Hepatic stellate cell (primary cell): ENCODE measurements at places on chromosomes 1 and 21.

GRCh38 chr1:147497826-147498225, 43.5 kb upstream of the BCL9 start:
- no peak for DNase-seq

DNA sequence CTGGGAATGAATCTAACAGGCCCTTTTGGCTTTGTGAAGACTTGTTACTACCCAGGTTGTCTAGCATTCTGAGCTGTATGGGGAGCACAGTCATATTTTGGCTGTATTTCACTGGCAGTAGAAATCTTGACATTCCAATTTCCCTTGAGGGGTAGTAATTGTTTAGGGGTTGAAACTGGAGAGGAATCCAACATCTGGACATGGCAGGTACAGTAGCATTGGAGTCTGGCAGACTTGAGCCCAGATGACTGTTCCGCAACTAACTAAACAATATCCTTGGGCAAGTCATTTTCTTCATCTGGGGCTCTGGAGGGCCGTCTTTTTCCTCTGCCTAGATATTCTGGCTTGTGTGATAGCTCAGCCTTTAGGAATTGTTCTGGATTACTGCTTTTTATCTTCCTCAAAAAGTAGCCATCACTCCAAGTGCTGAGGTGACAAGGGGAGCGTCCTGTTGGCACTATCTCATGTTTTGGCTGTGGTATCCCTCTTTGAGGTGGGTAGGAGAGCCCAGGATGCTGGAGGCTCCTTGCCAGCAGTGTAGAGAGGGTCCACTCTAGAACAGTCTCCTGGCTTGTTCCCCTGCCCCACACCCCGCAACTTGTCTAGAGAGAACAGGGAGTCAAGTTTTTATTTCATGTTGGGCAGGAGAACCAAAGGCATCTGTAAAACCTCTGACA, 22.7 kb upstream of the NBL1 start:
- no peak for DNase-seq

- DNase-seq: no peak
Measured at GRCh38 chr1:229197265-229197585, 73.7 kb upstream of the RAB4A start.

DNA sequence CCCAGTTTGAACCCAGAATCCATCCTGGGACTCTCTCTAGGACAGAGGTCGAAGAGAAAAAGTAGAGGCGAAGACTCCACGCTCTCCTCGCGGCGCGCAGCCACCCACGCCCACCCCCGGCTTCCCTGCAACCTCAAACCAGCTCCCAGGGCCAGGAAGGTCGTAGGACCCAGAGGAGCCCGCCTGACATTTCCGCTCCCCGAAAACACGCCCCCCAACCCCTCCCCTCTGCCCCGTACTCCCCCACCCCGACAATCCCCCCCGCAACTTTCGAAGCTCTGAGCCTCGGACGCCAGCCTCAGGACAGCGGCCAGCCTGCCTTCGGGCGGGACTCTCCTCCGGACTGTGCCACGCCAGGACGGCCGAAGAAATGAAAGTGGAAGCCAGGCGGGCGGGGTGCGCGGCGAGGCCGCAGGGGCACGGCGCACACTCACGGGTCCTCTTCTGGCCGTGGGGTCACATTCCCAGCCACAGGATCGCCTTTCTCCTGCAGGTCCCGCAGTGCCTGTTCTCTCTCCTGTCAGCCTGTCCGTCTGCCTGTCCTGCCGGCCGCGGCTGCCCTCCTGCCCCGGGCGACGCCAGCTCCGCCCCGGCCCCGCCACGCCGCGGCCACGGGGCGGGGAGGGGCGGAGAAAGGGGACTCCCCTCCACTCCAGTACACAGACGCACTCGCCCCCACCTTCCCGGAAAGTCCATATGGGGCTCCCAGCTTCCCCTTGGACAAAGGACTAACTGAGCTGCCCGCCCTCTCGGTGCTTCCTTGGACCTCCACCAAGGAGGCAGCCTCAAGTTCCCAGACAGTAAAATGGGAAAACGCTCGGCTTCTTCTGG, at the start of gene MOB3C:
MOB3C (minus strand) TSS at position 535 of the 831 bp plus-strand sequence. CDS start 3,490 bp downstream, outside the sequence.
- DNase-seq: peak; percentile 87

GRCh38 chr1:2980073-2980791, 41.0 kb upstream of the ACTRT2 start:
- no peak for DNase-seq
